ENCODE measurements at places on chromosomes 4 and X.
A peak's percentile ranks its signal among the peaks of the same experiment; 100 is the strongest.

DNA sequence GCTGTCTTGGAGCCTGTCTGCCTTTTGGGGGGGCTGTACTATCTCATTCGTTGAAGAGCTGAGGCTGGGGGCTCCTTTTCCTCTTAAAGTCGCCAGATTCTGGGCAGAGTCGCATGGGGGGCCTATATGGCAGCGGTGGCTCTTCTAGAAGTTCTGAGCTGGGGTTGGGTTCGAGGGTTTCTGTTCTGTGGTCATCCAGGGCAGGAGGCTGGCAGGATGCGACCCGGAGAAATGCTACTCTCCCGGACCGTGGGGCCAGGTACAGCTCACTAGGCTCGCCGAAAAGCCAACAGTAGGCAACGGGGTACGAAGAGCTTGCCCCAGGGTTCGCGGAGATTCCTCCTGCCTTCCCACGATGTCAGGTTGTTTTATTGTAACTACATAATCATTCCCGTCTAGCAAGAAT is 1.9 kb upstream of the CITED1 start:
- no peak for DNase-seq

- DNase-seq, result no peak
Observed at GRCh38 chr4:106773076-106773905, 262.8 kb downstream of the DKK2 start.

DNA sequence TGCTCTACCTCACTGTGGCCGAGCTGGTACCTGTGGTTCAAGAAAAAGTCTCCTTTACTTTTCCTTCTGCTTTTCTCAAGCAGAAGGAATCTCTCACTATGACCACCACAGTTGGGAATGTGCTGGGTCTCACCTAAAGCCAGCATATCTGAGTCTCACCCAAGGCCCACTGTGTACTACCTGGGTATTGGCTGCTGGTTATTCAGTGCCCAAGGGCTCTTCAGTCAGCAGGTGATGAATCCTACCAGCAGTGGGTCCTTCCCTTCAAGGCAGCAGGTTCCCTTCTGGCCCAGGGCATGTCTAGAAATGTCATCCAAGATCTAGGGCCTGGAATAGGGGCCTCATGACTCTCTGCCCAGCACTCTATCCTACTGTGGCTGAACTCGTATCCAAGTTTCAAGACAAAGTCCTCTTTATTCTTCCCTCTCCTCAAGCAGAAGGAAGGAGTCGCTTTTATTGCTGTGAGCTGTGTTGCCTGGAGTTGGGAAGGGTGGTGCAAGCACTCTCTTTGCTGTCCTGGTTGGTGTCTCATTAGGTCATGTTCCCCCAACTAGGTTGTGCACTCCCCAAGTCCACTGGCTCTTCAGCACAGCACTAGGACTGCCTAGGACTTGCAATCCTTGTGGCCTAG is 6.1 kb downstream of the CXCL10 start:
- DNase-seq, result no peak

DNA sequence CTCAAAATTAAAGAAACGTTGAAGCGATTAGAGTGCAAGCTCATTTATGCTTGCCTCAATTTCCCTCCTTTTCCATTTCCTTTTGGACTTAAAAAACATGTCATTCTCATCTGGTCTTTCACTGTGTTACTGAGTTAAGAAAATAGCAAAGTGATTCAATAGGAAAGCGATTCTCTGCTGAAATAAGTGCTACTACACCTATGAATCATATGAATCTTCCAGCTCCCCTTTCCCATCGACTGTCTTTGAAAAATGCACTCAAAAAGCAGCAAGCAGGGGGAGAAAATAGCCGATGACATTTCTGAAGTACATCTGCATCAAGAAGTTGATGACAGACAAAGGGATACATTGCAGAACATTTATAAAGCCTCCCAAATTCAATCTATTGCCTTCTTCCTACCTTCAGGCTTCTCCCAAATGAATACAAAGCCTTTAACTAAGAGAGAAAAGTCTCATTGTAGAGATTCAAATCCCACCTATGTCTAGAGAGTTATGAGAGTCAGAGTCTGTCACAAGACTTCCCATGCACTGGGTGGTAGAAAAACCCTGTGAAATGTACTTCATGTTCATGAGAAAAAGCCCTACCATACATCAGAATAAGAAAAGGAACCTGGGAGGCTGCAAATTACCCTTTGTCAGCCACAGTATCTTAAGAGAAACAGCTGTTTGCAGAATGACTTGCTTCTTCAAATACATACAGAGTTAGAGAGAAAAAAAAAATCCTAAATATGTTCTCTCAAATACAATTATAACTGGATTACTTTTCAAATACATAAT is 78.9 kb downstream of the MBNL3 start:
- DNase-seq, result no peak

DNA sequence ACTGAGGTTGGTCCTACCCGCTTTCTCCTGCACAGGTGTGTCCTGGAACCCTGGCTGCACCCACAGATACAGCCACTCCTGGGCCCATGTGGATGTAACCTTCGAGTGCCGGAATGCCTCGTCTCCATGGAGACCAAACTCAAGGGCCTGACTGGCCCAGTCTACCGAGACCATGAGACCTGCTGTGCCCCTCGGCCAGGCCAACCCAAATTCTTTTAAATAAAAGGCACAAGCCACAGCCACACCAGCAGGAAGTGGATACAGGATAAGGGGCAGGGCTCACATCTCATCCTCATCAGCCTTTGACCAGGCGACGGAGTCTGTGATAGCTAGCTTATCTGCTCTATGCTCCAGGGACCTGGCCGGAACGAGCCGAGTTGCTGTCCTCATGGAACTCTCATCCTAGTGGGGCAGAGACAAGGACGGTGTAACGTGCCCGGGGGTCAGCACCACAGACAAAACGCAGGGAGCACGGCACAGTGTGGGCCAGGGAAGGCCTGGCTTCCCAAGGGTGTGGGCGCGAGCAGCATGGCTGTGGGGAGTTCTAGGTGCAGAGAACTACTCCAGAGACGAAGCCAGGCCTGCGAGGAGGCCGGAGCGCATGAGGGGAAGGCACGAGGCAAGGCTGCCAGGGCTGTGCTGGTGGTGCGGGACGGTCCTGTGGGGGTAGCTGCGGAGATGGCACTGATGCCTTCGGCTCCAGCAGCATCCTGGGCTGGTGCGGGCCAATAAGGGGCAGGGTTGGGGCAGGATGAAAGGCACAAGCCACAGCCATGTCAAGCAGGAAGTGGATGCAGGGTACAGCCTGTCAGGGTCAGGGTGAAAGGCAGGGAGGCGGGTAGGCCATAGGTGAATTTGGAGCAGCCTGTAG is 22.7 kb downstream of the NOP14 start:
- no peak for DNase-seq

GRCh38 chrX:155966876-155967275 is 30.6 kb upstream of the IL9R start:
- DNase-seq, result peak; percentile 29
